ENCODE measurements at places on chromosomes 5 and 9. TPM values are rescaled to one million over a fixed set of nuclear protein-coding genes. Genes with fewer than 3 reads are reported as not detected.

DNA sequence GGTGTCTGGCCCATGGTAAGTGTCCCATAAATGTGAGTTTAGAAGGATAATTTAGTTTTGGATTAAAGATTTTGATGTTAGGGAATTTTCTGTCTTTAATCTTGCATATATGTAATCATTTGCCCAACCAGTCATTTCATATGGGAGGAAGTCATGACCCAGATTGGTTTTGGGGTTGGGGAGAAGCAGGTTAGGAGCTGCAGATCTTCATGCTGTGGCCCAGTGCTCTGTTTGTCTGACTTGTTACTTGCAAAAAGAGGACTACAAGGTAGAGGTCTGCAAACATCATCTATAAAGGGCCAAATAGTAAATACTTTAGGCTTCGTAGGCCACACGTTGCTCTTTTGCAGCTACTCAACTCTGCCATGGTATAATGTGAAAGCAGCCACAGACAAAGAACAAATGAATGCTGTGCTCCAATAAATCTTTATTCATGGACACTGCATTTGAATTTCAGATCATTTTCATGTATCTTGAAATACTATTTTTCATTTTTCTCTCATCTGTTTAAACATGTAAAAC is 16.8 kb downstream of the OSTF1 start:
- DNase-seq, result no peak

GRCh38 chr9:15944341-15944740 is 391.5 kb downstream of the CCDC171 start:
- DNase-seq, result no peak

Gene UNC5A
- not detected for total RNA-seq

DNA sequence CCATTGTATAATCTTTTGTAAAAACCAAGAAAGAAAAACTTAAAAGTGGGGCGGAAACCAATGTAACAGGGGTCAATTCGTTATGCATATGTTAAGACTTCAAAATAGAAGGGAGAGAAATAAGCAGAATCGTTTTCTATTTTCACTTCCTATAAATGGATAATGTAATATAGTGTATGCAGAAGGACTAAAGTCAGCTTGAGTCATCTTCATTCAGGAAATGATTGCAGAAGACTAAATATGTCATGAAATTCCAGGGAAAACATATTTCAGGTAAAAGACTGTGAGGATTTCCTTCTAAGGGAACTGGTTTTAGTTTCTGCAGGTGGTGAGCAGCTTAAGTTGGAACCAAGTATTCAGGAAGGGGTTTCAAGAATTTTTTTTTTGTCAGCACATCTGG is 753.3 kb downstream of the IRX1 start:
- no peak for DNase-seq

Gene SLC31A1
- 8.2 TPM for total RNA-seq

Gene PCDH12
- total RNA-seq, result 1.1 TPM

DNA sequence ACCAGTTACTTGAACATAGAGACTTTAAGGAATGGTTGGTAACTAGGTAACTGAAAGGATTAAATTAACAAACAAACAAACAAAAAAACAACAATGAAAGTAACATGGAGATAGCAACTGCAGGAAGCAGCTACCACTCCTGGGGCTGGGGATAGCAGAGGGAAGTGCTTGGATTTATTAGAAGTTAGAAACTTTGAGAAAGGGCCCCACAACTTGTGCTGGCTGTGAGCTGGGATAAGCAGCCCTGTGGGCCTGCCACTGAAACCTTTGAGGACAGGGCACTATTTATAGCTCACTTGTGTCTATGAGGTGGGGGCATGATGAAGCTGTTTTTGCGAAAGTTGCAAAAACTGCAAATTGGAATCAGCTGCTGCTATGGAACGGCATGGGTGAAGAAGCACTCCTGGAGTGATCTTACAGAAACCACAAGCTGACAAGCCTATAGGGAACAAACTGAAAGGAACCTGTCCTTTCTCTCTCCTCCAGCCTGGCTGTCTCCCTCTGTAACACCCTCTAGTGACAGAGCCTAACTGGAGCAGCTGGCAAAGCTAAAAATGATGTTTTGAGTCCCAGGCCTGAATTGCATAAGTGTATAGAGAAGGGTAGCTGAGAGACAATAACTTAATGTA is 91.4 kb upstream of the RANBP6 start:
- DNase-seq, result peak; percentile 11

DNA sequence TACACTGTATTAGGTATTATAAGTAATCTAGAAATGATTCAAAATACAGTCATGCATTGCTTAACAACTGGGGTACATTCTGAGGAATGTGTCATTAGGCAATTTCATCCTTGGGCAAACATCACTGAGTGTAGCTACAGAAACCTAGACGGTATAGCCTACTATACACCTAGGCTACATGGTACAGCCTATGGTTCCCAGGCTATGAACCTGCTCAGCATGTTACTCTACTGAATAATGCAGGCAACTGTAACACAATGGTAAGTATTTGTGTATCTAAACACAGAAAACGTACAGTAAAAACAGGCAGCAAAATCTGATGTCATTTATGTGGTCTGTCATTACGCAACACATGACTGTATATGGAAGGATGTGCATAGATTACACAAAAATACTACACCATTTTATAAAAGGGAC is 96.8 kb downstream of the RAPGEF6 start:
- DNase-seq, result no peak

DNA sequence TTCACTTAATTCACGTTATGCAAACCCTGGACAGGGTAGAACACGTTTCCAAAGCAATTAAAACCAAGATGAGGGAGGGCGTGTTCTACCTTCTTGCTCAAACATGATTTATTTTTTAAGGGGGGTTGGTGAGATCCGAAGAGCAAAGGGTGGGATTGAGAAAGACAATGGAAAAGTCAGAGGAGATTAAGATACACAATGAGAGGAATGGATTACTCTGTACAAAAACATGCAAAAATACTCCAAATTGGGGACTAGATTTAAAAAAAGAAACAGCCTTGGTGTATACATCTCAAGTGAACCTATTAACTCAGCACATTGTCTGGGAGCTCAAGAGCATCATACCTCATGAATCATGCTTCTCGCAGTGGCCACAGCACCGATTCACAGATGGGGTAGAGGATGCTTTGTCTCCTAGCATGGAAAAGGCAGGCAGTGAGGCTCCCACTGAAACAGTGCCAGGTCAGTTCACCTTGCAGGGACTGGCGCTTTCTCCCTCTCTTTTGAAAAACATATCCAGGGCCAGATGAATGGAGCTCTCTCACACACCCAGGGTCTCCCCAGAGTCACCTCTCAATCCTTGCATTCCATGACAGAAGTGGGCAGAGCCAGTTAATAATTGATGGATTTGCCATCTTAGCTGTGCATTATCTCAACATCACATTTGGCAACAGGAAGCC is 459.7 kb downstream of the BNC2 start:
- no peak for DNase-seq

GRCh38 chr9:4591123-4591500 is 71.0 kb upstream of the PLPP6 start:
- no peak for DNase-seq

- no peak for DNase-seq
Measured at GRCh38 chr5:111077678-111078077, 6.2 kb downstream of the TSLP start.

DNA sequence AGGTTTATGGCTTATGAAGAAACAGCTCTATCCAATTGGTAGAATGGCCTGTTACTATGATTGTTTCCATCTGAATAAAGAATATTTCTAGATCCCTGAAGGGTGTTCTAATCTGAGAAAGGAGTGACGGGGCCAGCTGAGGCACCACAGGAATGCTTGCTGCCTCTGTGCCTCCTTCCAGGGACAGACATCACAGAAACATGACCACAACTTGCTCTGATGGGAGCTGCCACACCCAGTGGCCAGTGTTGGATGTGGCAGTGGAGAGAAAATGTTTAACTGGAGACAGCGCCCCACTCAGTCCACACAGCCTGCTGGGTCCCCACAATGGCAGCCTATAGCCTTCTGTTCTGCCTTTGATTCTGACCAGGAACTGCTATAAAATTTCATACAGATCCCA is 38.6 kb upstream of the TESK1 start:
- no peak for DNase-seq

Data from activated naive CD4-positive, alpha-beta T cell treated with anti-CD3 and anti-CD28 coated beads for 36 hours (primary cell).